ENCODE measurements at places on chromosomes 3 and 15.

- DNase-seq, result peak; percentile 83
Observed at GRCh38 chr3:18739099-18739433, 313.9 kb upstream of the SATB1 start.

- DNase-seq, result peak; percentile 31
Observed at GRCh38 chr15:85379403-85380131, 836 bp upstream of the AKAP13 start.

GRCh38 chr3:183211352-183211751 is 41.7 kb upstream of the B3GNT5 start:
- peak; percentile 10 for DNase-seq

DNA sequence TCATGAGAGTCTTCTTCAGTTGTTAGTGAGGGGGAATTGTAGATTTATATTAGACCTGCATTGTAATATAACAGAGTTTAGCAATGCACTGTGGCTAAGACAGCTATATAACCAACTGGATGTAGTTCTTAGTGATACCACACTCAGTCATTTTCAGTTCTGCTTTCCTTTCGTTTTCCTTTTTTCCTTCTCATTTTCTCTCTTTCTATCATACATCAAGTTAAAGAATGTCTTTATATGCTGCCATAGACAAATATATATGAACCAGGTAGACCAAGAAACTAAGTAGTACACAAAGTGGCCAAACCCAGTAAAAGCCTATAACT is 43.7 kb upstream of the CD47 start:
- DNase-seq, result no peak

- DNase-seq, result no peak
Observed at GRCh38 chr3:42043099-42043813, 47.9 kb upstream of the TRAK1 start.

GRCh38 chr15:64979252-64979710 is 10.4 kb downstream of the SPG21 start:
- DNase-seq, result no peak

DNA sequence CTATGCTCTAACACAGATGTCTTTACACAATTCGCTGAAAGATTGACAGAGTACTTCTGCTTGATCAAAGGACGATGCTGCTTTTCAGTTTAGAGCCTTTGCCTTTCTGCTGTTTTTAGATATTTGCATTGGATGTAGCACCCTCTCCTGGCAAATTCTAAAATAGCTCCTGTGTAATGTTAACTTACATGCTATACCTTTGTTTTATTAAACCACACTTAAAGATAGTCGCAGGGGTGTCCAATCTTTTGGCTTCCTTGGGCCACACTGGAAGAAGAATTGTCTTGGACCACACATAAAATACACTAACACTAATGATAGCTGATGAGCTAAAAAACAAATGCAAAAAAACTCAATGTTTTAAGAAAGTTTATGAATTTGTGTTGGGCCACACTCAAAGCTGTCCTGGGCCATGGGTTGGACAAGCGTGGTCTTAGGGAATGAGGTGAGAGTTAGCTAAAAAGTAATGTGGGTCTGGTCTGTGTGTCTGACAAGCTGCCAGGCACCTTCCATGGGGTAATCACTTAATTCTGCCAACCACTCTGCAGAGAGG is 62.9 kb downstream of the ATG7 start:
- peak; percentile 59 for DNase-seq

GRCh38 chr3:22129101-22129500 is 378.1 kb upstream of the ZNF385D start:
- DNase-seq, result no peak

DNA sequence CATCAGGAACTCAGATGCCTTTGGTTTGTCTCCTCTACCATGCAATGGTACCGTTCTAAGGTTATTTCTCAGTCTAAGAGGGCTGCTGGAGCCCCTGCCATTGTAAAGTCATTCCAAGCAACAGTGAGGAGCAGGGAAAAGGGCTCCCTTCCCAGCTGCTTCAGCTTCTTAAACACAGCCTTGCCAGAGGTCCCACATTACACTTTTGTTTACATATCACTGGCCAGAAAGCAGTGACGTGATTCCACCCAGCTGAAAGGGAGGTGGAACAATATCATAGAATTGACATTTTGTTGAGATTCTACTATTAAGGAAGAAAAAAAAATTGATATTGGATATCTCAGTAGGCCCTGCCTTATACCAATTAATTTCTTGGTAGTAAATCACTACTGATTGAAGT is 194.6 kb downstream of the SUCLG2 start:
- no peak for DNase-seq

- DNase-seq, result no peak
Observed at GRCh38 chr3:59153648-59154047, 103.8 kb upstream of the CFAP20DC start.

- no peak for DNase-seq
Observed at GRCh38 chr15:57028176-57028575, 109.7 kb downstream of the TCF12 start.

- DNase-seq, result no peak
Observed at GRCh38 chr3:107710851-107711250, 188.1 kb downstream of the BBX start.

DNA sequence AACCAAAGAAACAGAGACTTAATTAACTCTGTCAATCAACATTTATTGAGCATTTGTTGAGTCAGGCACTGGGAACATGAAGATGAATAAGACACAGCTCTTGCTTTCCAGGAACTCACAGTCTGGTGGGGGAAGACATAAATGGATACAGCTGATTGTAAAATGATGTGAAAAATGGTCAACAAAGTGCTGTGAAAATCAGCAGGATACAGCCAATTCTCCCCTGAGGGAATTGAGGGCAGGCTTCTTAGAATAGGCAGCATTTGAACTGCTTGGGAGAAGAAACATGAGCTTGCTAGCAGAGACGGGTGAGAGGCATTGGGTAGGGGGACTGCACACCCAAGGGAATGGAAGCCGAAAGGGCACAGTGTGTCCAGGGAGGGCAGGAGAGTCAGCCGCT is 41.1 kb downstream of the MFSD1 start:
- DNase-seq, result no peak

DNA sequence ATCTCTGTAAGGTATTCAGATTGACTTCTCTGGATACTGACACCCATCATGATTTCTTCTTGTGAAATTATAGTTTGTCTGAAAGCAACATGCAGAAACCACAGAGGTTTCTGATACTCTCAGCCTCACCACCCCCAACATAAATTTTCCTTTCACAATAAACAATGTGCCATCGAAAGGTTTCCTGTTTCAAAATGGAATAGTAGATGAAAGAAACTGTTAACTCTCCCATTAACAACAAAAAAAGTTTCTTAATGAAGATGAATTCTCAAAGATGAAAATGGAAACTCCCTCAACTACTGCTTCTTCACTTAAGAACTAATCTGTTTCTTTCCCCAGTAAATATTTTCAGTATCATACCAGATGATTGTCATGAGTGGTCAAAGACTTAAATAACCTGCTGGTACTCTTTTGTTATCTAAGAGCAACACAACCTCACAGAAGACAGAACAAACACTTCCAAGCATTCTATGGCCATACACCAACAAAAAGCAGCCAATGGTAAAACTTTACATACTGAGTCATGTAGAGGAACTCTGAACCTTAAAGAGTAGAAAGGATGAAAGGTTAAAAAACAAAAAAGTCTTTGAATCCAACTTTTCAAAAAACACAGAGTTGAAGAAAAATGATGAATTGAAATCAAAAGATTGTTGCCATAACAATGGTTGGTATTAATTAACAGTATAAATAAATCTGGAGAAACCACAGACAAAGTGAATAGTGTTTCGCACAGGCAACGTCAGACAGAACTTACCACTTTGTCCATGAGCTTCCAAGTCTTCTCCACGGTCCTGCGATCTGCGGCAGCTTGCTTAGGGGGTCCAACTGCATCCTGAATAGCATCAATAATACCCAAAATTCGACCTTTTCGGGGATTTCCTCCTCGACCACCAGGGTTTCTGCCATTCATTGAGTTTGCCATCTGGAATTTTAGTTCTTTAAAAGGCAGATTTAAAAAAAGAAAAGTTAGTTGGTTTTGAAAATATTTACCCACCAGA is 1.9 kb downstream of the CBLB start:
- DNase-seq, result peak; percentile 11

GRCh38 chr3:52068055-52068571 is 11.7 kb upstream of the DUSP7 start:
- DNase-seq, result no peak

GRCh38 chr15:84741121-84741520 is 7.3 kb upstream of the ZNF592 start:
- DNase-seq, result no peak

DNA sequence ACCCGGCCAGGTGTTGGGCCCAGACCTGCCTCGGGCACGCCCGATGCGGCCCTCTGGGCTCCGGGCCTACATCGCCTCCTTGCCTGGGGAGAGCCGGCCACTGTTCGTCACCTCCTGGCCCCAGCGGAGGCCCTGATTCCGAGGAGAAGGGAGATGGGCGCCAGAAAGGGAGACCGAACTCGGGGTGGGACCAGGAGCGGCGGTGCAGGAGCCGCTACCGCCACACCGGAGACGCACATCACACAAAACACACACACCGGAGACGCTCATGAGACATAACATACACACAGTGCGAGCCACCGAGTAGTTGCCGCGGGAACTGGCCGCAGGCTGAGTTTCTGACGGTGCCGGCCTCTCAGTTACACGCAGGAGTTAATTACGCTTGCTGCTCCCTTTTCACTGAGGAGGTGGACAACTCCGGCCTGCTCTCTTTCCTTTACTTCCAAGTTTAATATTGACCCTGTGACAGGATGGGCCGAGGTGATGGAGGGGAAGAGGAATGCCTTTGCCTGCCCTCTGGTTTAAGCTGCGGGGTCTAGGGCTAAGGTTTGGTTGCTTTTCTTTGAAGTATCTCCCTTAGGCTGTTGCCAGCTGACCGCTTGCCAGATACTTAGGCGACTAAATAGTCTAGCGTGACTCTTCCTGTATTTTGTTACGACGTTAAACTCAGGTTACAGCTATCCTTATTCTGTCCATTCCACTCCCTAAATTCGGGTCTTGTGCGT is 570 bp downstream of the PCNP start:
- peak; percentile 28 for DNase-seq

DNA sequence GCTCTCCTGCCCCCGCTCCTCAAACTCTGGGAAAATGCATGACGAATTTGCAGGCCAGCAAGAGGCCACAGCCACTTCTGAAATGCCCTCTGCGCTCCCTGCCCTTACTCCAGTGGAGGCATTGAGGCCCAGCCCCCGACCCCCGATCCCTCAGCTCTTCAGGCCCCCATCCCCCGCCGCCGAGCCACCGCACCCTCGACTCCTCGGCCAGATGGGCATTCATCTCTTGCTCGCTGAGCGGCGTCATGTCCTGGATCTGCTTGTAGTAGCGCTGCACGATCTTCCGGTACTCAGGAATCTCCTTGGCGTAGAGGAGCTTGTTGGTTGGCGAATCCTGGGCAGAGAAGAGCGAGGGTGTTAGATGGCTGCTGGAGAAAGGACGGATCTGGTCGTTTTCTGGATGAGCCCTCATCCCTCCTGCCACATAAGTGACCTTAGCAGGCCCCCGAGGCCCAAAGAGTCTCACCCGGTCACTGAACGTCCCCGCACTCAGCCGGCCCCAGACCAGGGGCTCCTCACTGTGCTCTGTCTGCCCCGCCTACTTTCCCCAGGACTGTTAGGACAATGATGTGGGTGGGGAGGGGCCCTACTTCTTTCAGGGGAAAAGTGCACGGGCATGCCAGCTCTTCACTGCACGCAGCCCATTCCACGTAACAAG is 14.0 kb downstream of the H1-8 start:
- DNase-seq, result no peak
